ENCODE measurements at places on chromosomes 6 and 20.

DNA sequence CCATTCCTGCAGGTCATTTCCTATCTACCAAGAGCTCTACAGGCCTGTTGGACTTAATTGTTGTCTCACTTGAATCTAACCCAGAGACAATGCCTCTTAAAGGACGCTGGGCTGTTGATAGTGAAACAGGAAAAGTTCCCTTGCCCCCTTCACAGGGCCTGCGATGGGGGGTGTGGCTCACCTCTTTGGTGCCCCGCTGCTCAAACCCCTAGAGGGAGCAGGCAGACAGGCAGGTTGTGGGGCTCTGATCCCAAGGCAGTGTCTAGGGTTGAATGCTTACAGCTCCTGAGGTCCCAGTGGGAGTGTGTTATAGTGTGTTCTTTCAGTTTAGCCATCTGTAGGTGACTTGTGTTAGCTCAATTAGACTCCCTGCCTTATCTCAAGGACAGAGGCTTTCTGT, 68.0 kb downstream of the OTOR start:
- H3K27me3 ChIP-seq: peaks cover 13% of the 10 kb centered on the region
- no peaks in the 10 kb centered on the region for H3K36me3 ChIP-seq
- no peaks in the 10 kb centered on the region for H3K4me1 ChIP-seq
- H3K4me3 ChIP-seq: no peak overlapping the region

GRCh38 chr20:17315407-17316231, 88.8 kb downstream of the PCSK2 start:
- no peaks in the 10 kb centered on the region for H3K4me1 ChIP-seq
- no peaks in the 10 kb centered on the region for H3K36me3 ChIP-seq
- H3K27ac ChIP-seq: no peak overlapping the region
- no peak overlapping the region for H3K4me3 ChIP-seq
- DNase-seq: no peak
- peaks cover 24% of the 10 kb centered on the region for H3K27me3 ChIP-seq

DNA sequence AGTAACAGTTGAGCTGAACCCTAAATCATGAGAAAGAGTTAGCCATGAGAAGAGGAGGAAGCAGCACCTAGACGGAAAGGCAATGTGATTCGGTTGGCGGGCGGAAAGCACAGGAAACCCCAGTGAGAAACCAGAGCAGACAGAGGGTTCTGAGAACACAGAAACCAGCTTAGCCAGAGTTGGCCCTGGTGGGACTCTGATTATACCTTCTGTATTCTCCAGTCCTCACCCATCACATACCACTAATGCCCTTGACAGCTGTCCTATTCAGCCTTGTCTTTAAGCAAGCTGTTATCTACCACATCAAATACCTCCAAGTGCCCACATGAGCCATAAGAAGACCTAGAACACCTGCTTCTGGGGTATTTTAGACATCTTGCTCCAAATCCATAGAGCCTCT, 58.9 kb upstream of the LRRC1 start:
- peaks cover 25% of the 10 kb centered on the region for H3K4me1 ChIP-seq
- no peaks in the 10 kb centered on the region for H3K27me3 ChIP-seq

- no peak overlapping the region for H3K4me3 ChIP-seq
- no peaks in the 10 kb centered on the region for H3K36me3 ChIP-seq
- H3K4me1 ChIP-seq: peaks cover 2% of the 10 kb centered on the region
- DNase-seq: no peak
These were observed 101.1 kb downstream of the SLC24A3 start for GRCh38 chr20:19313342-19314069.

- peaks cover 2% of the 10 kb centered on the region for H3K27me3 ChIP-seq
- no peaks in the 10 kb centered on the region for H3K4me1 ChIP-seq
- H3K27ac ChIP-seq: no peak overlapping the region
- H3K36me3 ChIP-seq: no peaks in the 10 kb centered on the region
- H3K4me3 ChIP-seq: no peak overlapping the region
These were observed 17.2 kb upstream of the SNAP25 start for GRCh38 chr20:10201321-10201870.

DNA sequence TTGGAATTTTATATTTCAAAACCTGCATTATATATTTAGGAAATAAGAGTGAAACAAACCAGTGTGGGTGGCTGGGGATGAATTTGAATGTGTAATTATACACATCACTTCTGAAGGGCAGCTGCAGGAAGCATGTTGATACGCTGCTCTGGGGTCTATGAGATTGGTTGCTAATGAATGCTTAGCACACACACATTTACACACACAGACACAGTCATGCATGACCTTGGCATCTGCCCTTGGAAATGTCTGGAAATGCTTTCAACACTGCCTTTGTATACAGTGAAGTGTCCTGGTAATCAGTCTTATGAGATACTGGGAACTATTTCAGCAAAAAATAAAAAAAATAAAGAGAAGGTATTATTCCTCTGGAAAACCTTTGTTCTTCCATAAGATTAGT, 83.4 kb downstream of the ELOVL4 start:
- no peaks in the 10 kb centered on the region for H3K27me3 ChIP-seq
- no peak for DNase-seq
- H3K27ac ChIP-seq: no peak overlapping the region
- no peak overlapping the region for H3K4me3 ChIP-seq

- H3K4me1 ChIP-seq: no peaks in the 10 kb centered on the region
- H3K27ac ChIP-seq: no peak overlapping the region
- no peak for DNase-seq
- H3K27me3 ChIP-seq: peaks cover 6% of the 10 kb centered on the region
- no peak overlapping the region for H3K4me3 ChIP-seq
- H3K36me3 ChIP-seq: no peaks in the 10 kb centered on the region
These were observed 93.5 kb downstream of the RPS12 start for GRCh38 chr6:132907914-132908313.

DNA sequence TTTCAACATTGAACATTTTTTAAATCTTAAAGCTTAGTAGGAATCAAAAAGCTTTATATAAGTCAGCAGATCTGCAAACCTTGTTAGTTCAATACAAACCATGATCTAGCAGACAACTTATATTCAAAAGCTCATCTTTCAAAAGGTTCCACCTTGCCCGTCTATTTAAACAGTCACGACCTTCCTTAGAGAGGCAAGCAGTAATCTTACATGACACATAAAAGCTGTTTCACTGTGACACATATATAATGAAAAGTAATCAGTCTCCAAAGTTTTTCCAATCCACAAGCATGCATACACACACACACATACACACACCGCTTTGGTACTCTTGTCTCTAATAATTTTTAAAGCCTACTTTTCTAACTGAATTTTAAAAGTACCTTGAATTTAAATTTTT, 12.9 kb downstream of the SOD2 start:
- no peaks in the 10 kb centered on the region for H3K27me3 ChIP-seq
- DNase-seq: no peak
- H3K27ac ChIP-seq: peak overlapping the region; percentile 65
- no peak overlapping the region for H3K4me3 ChIP-seq
- peaks cover 36% of the 10 kb centered on the region for H3K36me3 ChIP-seq

DNA sequence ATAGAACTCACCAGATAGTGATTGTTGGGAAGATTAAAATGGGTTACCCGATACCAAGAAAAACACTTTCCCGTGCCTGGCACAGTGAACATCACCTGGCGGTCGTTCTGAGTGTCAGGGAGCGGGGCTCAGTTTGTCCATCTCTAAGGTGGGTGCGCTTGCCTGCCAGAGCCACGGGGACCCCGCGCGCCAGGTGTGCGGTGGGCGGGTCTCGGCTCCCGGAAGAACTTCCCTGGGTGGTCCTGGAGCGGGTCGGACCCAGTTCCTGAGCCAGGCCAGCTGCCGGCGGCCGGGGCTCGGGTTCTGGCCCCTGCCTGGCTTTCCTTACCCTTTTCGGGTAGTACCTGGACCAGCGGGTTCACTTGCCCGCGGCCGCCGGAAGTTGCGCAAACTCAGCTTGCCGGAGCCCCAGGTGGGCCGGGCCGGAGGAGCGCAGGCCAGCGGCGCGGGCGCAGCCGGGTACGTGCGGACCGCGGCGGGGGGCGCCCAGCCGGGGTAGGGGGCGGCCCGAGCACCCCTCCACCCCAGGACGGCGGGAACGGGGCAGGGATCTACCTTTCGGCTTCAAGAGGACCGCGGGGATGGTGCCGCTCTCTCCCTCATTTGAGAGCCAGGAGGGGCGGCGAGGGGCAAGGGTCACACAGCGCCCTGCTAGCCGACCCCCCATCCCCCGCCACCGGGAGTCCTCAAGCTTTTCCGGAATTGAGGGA, 7.5 kb downstream of the FAM110A start:
- peaks cover 22% of the 10 kb centered on the region for H3K36me3 ChIP-seq
- H3K27me3 ChIP-seq: no peaks in the 10 kb centered on the region
- no peak overlapping the region for H3K27ac ChIP-seq
- peak overlapping the region; percentile 70 for H3K4me3 ChIP-seq
- peaks cover 39% of the 10 kb centered on the region for H3K4me1 ChIP-seq

GRCh38 chr20:57749869-57750268, 40.1 kb upstream of the PMEPA1 start:
- no peak for DNase-seq
- no peak overlapping the region for H3K4me3 ChIP-seq
- no peak overlapping the region for H3K27ac ChIP-seq
- H3K36me3 ChIP-seq: no peaks in the 10 kb centered on the region
- H3K4me1 ChIP-seq: peaks cover 17% of the 10 kb centered on the region
- peaks cover 22% of the 10 kb centered on the region for H3K27me3 ChIP-seq

- H3K4me3 ChIP-seq: peak overlapping the region; percentile 7
- peaks cover 29% of the 10 kb centered on the region for H3K4me1 ChIP-seq
- peak overlapping the region; percentile 8 for H3K27ac ChIP-seq
- no peak for DNase-seq
- no peaks in the 10 kb centered on the region for H3K27me3 ChIP-seq
- peaks cover 9% of the 10 kb centered on the region for H3K36me3 ChIP-seq
These were observed 2.4 kb upstream of the MAN1A1 start for GRCh38 chr6:119352001-119352400.

DNA sequence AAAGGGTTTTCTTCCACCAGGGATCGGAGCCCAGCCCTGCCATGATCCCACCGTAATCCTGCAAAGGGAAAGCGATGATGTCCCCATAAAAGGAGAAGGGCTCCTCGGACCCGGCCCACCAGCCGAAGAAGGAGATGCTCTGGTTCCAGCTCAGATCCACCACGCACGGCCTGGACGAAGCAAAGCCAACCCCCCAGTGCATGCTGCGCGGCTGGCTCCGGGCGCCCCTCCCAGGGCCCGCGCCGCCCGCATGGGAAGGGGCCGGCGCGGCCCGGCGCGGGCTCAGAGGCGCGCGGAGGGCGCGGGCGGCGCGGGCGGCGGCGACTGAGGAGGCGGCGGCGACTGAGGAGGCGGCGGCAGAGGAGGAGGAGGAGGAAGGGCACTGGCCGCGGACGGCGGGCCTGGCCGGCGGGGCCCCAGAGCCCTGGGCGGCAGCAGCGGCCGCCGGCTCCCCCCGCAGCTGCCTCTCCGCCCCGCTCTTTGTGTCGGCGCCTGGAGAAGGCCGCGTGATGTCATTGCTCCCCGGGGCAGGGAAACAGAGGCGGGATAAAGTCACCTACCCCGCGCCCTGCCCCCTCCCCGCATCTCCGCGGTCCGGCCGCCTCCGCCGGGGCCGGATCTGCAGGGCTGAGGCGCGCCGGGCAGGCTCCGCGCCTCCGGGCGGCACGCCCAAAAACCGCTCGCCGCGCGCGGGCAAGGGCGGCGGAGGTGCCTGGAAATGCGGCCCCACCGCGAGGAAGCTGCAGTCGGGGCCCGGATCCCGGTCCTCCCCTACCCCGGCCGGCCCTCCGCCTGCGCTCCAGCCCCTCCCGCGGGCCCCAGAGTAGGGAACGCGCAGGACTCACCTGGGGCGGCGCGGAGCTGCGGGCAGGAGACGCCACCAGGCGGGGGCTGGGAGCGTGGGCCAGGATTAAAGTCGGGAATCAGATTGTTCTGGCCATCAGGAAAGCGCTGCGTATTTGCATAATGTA, at the start of gene FAXC:
Gene FAXC (minus strand): TSS at position 504 of the 971 bp plus-strand sequence. CDS start 302 bp downstream, at position 202.
- H3K4me1 ChIP-seq: peaks cover 2% of the 10 kb centered on the region
- H3K36me3 ChIP-seq: no peaks in the 10 kb centered on the region
- H3K27me3 ChIP-seq: peaks cover 53% of the 10 kb centered on the region
- H3K4me3 ChIP-seq: peak within 1 kb of the TSS; percentile 22
- peak; percentile 12 for DNase-seq

DNA sequence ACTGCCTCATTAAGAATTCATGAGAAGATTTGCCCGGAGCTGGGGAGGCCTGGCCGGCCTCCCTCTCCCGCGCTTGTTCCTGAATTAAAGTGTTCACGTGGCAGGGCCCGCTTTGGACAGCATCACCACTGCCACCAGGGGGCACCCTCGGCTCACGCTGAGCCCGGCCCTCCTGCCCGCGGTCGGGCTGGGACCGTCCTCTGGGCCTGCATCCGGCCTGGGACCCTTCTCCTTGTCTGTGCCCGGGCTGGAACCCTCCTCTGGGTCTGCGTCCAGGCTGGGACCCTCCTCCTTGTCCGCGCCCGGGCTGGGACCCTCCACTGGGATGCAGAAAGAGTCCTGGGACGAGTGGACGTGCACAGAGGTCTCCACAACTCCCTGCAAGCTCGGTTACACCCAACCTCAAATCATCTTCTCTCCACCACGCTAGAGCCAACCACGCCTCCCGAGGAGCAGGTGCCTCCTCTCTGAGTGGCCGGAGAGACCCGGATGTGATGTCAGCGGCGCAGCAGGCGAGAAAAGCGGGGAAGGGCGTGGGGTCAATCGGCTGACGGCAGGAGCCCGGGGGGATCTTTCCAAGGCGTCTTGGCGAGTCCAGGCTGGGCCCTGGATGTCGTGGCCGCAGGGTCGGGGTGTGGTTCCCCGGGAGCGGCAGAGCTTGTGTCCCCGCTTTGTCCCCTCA, 50.9 kb upstream of the DACT2 start:
- DNase-seq: peak; percentile 75
- no peaks in the 10 kb centered on the region for H3K36me3 ChIP-seq
- no peak overlapping the region for H3K4me3 ChIP-seq
- peaks cover 4% of the 10 kb centered on the region for H3K4me1 ChIP-seq
- H3K27me3 ChIP-seq: peaks cover 7% of the 10 kb centered on the region

GRCh38 chr6:126302191-126302590, 37.7 kb upstream of the CENPW start:
- no peak overlapping the region for H3K27ac ChIP-seq
- H3K36me3 ChIP-seq: no peaks in the 10 kb centered on the region
- DNase-seq: no peak
- peaks cover 2% of the 10 kb centered on the region for H3K27me3 ChIP-seq
- no peak overlapping the region for H3K4me3 ChIP-seq

- no peak overlapping the region for H3K4me3 ChIP-seq
- H3K27me3 ChIP-seq: no peaks in the 10 kb centered on the region
- no peak for DNase-seq
These were observed 78.2 kb upstream of the TBX18 start for GRCh38 chr6:84842525-84843166.

GRCh38 chr6:81228912-81229555, 523.4 kb downstream of the TENT5A start:
- no peak overlapping the region for H3K4me3 ChIP-seq
- no peaks in the 10 kb centered on the region for H3K36me3 ChIP-seq
- no peak overlapping the region for H3K27ac ChIP-seq
- no peaks in the 10 kb centered on the region for H3K27me3 ChIP-seq

- H3K4me3 ChIP-seq: no peak overlapping the region
- no peak overlapping the region for H3K27ac ChIP-seq
- H3K4me1 ChIP-seq: no peaks in the 10 kb centered on the region
- DNase-seq: no peak
- no peaks in the 10 kb centered on the region for H3K36me3 ChIP-seq
- H3K27me3 ChIP-seq: no peaks in the 10 kb centered on the region
These were observed 704.2 kb upstream of the MAP3K7 start for GRCh38 chr6:91291071-91291470.

Measured in activated CD8-positive, alpha-beta T cell treated with anti-CD3 and anti-CD28 coated beads for 36 hours (primary cell).